ENCODE measurements at places on chromosomes 7 and 10. TPM values are rescaled to one million over a fixed set of nuclear protein-coding genes. Genes with fewer than 3 reads are reported as not detected.
A peak's percentile ranks its signal among the peaks of the same experiment; 100 is the strongest.

The LAMB1 gene
- total RNA-seq: 121 TPM

The SLC39A12 gene
- not detected for total RNA-seq

The ANK3 gene
- not detected for total RNA-seq

The STEAP4 gene
- total RNA-seq: not detected

The TPK1 gene
- 0.11 TPM for total RNA-seq

The FANK1 gene
- 1.4 TPM for total RNA-seq

The ATAD1 gene
- 35.9 TPM for total RNA-seq

The NEUROG3 gene
- total RNA-seq: not detected

GRCh38 chr7:131238347-131238931 is 89.2 kb upstream of the MKLN1 start:
- peak; percentile 77 for DNase-seq

DNA sequence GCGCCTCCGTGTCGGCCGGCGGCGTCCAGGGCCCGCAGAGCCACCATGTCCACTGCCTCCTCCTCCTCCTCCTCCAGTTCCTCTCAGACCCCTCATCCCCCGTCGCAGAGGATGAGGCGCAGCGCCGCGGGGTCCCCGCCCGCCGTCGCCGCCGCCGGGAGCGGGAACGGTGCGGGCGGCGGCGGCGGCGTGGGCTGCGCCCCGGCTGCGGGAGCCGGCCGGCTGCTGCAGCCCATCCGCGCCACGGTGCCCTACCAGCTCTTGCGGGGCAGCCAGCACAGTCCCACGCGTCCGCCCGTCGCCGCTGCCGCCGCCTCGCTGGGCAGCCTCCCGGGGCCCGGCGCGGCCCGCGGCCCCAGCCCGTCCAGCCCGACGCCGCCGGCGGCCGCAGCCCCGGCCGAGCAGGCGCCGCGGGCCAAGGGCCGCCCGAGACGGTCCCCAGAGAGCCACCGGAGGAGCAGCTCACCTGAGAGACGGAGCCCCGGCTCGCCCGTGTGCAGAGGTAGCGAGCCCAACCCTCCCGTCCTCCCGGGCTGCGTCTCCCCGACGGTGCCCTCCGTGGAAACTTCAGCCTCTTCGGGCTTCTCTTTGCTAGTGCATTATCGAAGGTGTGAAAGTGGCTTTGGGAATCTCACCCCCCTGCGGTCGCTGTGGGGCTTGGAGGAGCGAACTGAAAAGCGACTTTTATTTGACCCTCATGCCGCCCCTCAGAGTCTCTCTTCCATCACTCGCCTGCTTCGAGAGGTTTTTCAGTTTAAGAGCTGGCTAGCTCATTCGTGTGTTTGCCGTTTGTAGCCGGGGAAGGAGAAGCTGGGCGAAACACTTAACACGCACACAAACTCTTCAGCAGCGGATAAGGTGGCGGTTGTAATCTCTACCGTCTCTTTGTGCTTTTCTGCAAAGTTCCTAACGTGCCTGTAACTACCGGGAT is 975 bp downstream of the GLCCI1 start:
- DNase-seq: peak; percentile 28

- no peak for DNase-seq
These were observed 28.2 kb upstream of the BMS1 start for GRCh38 chr10:42754155-42755027.

- peak; percentile 86 for DNase-seq
These were observed 20.9 kb downstream of the TEX36 start for GRCh38 chr10:125661941-125662515.

DNA sequence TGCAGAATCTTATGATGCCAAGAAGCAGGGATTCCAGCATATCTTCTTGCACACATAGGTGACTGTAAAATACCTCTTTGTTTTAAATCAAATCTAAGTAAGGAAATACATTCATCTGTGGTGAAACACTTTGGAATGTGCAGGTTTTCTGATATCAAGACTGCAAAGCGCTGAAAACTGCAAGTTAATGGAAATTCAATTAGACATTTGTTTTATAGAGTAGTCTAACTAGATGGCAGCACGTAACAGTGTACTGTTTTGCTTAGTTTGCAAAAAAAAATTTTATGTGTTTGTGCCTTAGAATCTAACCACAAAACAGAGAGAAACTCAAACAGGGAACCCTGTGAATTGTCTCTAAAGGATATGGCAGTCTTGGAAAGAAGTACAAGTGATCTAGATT is 259.2 kb downstream of the HDAC9 start:
- DNase-seq: peak; percentile 23

GRCh38 chr7:100859856-100860255 is 7.3 kb upstream of the TRIP6 start:
- no peak for DNase-seq

- no peak for DNase-seq
These were observed 19.1 kb downstream of the MAD1L1 start for GRCh38 chr7:2213551-2214215.

- DNase-seq: no peak
These were observed 36.8 kb downstream of the MARCHF5 start for GRCh38 chr10:92327445-92328433.

GRCh38 chr7:44261240-44261639 is 60.5 kb downstream of the YKT6 start:
- no peak for DNase-seq

- DNase-seq: no peak
These were observed 3.0 kb upstream of the SKIDA1 start for GRCh38 chr10:21528236-21529031.

GRCh38 chr10:61302124-61302523 is 151.1 kb downstream of the TMEM26 start:
- DNase-seq: no peak

DNA sequence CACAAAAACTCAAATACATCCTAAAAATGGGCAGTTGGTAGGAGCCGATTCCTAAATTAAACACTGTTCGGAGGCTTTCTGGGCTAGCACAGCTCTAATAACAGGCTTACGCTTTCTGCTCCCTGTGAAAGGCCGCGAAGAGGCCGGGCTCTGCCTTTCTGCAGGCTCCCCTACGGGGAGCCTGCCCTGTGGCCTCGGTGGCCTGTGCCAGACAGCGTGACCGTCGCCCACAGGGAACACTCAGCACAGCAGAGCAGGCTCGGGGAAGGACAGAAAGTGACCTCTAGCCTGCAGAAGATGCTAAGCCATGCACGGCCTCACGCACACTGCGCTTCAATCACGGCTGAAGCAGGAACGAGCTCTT is 64.2 kb downstream of the DIP2C start:
- no peak for DNase-seq

DNA sequence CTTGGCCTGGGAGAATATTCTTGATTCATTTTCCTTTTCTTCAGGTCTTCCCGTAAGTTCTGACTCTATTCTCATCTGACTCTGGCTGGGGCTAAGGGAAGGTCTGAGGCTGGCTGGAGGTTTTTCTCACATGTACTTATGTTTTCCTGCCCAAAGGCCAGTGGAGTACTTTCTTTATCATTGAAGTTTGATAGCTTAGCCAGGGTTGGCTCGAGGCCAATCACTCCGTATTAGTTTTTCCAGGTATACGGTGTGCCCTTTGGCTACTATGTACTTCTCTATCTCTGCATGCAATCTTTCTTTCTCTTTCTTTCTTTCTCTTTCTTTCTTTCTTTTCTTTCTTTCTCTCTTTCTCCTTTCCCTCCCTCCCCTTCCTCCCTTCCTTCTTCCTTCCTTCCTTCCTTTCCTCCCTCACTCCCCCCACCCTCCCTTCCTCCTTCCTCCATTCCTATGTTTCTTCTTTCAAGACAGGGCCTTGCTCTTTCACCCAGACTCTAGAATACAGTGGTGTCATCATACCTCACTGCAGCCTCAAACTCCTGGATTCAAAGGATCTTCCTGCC is 26.8 kb upstream of the VKORC1L1 start:
- DNase-seq: no peak

- no peak for DNase-seq
These were observed 178.9 kb downstream of the CCDC71L start for GRCh38 chr7:106482091-106482490.

DNA sequence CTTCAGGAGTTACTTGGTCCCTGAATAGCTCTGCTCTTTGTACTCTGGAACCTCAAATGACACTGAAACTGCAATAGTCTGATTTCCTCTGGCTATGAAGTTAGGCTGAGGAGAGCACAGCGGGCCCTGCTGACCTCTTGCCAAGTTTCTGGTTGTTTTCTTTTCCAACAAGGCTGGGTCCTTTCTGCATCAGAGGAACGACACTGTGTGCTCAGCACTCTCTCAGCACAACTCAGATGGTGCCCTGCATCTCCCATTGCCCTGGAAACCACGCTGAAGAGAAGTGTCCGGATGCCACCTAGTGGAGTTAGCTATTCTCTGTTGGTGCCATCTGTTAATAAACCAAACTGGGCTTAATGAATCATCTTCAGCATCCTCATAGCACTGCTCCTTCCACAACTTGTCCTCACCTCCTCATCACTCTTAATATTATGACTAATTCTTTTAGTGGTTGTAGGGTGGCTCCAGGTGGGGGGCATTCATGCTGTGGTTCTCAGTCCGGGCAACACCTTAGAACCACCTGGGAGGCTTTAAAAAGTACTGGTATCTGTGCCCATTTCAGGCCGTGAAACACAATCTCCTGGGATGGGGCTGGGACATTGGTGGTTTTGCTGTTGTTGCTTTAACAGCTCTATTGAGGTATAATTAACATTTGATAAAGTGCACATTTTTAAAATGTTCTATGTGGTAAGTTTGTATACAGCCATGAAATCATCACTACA is 8.2 kb upstream of the EFCAB10 start:
- DNase-seq: peak; percentile 82

GRCh38 chr10:72875250-72876055 is 18.1 kb upstream of the OIT3 start:
- peak; percentile 23 for DNase-seq

DNA sequence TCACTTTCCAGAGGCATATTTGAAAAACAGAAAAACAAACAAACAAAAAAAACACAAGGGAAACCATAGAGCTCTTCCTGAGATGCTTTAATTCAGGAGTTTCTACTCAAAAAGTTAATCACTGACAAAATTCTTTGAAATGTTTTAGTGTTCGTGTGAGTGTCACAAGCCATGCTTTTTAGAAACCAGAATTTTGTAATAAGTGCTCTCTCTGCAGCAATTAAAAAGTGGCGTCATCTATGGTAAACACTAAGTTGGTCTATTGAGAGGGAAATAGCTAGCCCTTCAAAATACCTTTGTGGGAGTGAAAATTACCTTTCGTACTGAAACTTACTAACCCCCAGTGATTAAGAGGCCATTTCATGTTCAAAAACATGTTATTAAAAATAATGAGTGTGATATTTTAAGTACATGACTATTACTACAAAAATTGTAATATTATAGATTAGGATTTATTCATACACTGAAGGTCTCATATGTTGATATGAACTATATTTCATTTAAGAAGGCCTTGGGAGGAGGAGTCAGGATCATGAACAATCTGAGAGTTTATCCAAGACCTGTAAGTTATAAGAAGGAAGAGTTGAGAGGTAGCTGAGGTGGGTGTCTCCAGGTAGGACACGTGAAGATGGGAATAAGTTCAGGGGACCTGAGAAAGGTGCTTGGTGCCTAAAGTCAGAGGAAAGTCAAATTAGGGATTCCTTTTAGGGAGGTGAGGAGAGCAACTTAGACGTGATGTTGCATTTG is 94.6 kb downstream of the PPP1R9A start:
- no peak for DNase-seq

DNA sequence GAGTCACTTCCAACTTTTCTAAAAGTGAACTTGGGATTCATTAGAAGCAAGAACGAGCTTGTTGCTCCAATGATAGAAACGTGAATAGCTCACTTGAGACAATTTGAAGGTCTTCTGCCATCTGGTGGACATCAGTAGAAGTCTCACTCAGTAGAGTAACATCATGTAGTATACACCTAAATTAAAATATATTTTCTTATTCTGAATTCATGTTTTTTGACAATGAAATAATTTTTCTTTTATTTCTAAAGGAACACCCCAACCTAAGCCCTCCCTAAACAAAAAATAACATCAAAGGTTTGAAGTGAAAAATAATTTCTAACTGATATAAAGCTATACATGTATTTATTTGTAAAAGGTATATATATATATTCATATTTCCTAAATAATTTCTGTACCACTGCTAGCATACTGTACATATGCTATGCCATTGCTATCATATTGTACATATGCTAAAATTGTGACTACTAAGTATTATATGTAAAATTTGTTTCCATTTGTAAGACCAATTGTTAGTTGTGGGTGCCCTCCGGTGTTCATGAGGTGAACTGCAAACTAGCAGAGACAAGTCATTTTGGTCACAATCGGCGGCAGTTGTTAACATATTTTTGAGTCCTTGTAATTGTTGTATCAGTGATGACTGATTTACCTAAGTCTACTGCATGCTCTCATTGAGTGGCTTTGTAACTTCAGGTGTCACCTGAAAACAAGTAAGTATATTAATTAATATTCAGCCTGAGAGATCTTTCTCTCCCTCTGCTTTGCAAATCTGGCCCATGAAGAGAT is 121.9 kb downstream of the PTPRZ1 start:
- peak; percentile 72 for DNase-seq

DNA sequence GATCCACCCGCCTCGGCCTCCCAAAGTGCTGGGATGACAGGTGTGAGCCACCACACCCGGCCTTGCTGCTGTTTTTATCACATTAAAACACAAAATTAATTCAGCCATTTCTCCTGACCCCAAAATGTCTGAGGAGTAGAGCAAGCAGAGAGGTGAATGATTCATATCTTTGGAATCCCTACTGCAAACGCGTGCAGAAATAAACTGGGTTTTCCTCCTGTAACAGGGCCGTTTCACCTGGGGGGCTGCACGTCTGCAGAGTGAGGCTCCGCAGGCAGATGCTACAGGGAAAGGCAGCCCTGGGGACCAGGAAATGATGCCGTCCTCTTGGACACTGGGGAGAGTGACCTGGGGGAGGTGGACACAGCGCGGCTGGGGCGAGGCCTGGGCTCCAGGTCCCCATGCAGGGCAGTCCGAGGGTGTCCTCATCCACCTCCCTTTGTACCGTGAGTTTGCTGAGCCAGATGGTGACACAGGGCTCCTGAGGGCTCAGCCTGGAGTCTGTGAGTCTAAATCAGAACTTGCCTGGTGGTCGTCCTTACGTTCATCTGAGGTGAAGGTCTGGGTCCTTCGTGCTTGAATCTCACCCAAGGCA is 41.9 kb downstream of the PDGFA start:
- no peak for DNase-seq

DNA sequence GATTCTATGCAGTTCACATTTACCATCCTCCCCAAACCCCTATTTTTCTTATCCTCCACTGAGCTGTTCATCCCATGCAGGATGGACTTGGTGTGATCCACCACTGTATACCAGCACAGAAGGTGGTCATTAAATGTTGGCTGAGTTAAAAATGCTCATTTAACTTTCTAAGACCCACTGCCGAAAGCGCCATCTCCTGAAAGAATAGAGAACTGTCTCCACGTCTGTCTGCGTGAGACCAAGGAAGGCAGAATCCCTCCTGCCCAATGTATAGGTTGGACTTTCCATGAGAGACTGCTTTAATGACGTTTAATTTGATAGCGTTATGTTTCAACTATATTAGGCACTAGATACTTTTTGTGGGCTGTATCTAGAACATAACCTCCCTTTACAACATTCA is 124.3 kb downstream of the GPAM start:
- DNase-seq: no peak

- DNase-seq: peak; percentile 99
These were observed 76.8 kb downstream of the TPST1 start for GRCh38 chr7:66281678-66282590.

DNA sequence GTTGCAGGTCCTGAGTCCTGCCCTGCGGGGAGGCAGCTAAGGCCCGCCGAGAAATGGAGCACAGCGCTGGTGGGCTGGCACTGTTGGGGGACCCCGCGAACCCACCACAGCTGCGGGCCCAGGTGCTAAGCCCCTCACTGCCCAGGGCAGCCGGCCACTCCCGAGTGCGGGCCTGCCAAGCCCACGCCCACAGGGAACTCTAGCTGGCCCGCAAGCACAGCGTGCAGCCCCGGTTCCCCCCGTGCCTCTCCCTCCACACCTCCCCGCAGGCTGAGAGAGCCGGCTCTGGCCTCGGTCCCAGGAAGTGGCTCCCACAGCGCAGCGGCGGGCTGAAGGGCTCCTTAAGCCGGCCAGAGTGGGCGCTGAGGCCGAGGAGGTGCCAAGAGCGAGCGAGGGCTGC is 3.5 kb upstream of the NSMCE4A start:
- DNase-seq: no peak
